ENCODE measurements at places on chromosomes 13 and 19. TPM values are rescaled to one million over a fixed set of nuclear protein-coding genes. Genes with fewer than 3 reads are reported as not detected.

CATSPERD gene
- total RNA-seq = not detected

ARHGAP33 gene
- total RNA-seq = 7.2 TPM

PLD3 gene
- 273 TPM for total RNA-seq

CAMSAP3 gene
- total RNA-seq = 4.8 TPM

AMER2 gene
- total RNA-seq = not detected

ZNF69 gene
- total RNA-seq = not detected

TJP3 gene
- 0.37 TPM for total RNA-seq

PTGIR gene
- not detected for total RNA-seq

GNG14 gene
- not detected for total RNA-seq

ZNF529 gene
- total RNA-seq = 2.4 TPM

RYR1 gene
- total RNA-seq = 6.3 TPM

LILRB4 gene
- total RNA-seq = not detected

HSPB6 gene
- total RNA-seq = 0.24 TPM

SBK3 gene
- total RNA-seq = 2.2 TPM

TLE6 gene
- 6.8 TPM for total RNA-seq

CAPN12 gene
- total RNA-seq = 5.5 TPM

S1PR4 gene
- total RNA-seq = 0.14 TPM

COX7A1 gene
- not detected for total RNA-seq

ZNF808 gene
- total RNA-seq = 0.04 TPM

PDX1 gene
- total RNA-seq = 0.04 TPM

MARCHF2 gene
- total RNA-seq = 20.8 TPM

PRR12 gene
- total RNA-seq = 38.2 TPM

AXL gene
- 94.1 TPM for total RNA-seq

S1PR5 gene
- total RNA-seq = 1.2 TPM

ADAMTS10 gene
- total RNA-seq = 13.5 TPM

IFNL1 gene
- not detected for total RNA-seq

KASH5 gene
- total RNA-seq = not detected

LRP3 gene
- total RNA-seq = 52.8 TPM

PCDH9 gene
- 5.1 TPM for total RNA-seq

GPR12 gene
- total RNA-seq = not detected

SMIM44 gene
- not detected for total RNA-seq

C19orf73 gene
- 1.6 TPM for total RNA-seq
